ENCODE measurements at places on chromosomes 7 and 10. TPM values are rescaled to one million over a fixed set of nuclear protein-coding genes. Genes with fewer than 3 reads are reported as not detected.

GRCh38 chr10:131251146-131251541 is 60.4 kb downstream of the TCERG1L start:
- H3K4me3 ChIP-seq: no peak overlapping the region
- DNase-seq: no peak
- no peaks in the 10 kb centered on the region for H3K27me3 ChIP-seq
- no peaks in the 10 kb centered on the region for H3K36me3 ChIP-seq
- no peak overlapping the region for H3K27ac ChIP-seq
- H3K4me1 ChIP-seq: no peaks in the 10 kb centered on the region

DNA sequence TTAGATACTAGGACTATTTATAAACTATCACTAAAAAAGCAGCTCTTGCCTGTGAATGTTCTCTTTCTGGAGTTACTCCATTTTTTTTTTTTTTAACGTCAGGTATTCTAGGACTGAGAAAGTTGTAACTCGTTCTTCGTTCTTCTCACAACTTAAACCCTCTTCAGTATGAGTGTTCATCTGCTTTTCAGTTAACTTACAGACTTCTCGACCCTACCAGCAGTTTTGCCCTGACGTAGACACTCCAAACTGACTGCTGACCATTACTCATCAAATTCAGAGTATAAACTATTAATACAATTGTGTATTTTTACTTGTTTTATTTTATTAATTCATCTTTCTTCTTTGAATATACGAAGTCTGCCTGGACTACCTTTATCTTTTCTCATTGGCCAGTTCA is 353.1 kb downstream of the GPR37 start:
- no peaks in the 10 kb centered on the region for H3K27me3 ChIP-seq
- no peak for DNase-seq
- H3K4me1 ChIP-seq: no peaks in the 10 kb centered on the region
- H3K36me3 ChIP-seq: no peaks in the 10 kb centered on the region
- H3K27ac ChIP-seq: no peak overlapping the region

GRCh38 chr10:121753726-121754476 is 155.7 kb upstream of the FGFR2 start:
- peak overlapping the region; percentile 13 for H3K4me3 ChIP-seq
- peaks cover 33% of the 10 kb centered on the region for H3K36me3 ChIP-seq
- no peak for DNase-seq
- H3K4me1 ChIP-seq: peaks cover 20% of the 10 kb centered on the region
- peak overlapping the region; percentile 73 for H3K27ac ChIP-seq

DNA sequence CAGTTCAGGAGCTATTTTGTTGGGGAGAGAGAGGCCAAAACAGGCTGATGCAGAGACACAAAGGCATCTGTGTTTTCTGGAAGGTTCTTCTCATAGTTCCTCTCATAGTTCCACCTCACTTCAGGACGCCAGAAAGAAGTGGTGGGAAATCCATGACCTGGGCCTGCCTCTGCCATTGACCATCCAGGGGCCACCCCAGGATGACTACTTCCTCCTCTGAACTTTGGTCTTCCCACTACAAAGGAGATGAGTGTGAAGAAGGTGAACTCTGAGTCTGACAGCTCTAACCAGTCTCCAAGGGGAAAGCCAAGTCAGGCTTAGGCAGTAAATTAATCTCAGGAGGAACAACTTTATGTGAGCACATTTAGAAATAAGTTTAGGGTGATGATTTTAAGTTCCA is 175.8 kb upstream of the TCF7L2 start:
- no peaks in the 10 kb centered on the region for H3K27me3 ChIP-seq
- peaks cover 4% of the 10 kb centered on the region for H3K36me3 ChIP-seq
- H3K4me3 ChIP-seq: no peak overlapping the region
- H3K27ac ChIP-seq: no peak overlapping the region
- H3K4me1 ChIP-seq: no peaks in the 10 kb centered on the region

KAZALD1 gene
- total RNA-seq: not detected
